ENCODE measurements at places on chromosomes 12 and 14.

DNA sequence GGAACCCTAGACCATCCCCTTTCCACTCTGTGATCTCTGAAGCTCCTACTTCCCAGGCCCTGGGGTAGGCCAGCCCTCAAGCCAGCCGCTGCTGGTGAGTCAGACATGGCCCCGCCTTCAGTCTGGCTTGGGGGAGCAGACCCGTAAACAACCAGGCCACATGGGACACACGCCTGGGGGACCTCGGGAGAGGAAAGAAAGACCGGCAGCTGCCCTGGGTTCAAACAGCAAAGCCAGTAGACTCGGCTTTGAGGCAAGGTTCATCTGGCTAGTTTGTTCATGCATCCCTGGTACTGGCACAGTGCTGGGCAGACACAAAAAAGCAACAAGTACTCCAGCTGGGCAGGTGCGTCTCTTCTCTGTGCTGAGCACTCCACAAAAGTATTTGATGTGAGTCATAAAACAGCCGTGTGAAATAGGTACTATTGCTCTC, 101.9 kb downstream of the SETD3 start:
- DNase-seq: no peak

DNA sequence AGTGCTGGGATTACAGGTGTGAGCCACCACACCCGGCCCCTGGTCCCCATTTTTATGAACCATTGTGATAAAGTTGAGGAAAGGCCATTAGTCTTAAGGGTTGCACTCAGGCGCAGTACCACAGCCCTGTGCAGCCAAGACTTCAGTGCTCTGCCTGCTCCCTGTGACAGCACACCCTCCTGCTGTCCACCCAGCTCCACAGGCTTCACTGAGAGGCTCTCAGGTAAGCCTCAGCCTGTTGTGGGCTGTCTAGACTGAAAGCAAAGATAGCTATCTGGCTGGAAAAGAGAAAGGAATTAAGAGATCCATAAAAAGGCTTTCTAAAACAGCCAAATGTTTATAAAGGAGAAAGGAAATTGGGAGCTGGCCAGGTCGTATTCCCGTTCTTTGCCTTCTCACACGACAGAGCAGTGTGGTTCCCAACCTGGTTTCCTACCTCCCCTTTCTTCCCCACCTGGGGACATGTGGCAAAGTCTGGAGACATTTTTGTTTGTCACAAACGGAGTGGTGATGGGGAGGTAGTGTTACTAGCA, 19.1 kb upstream of the DNM1L start:
- no peak for DNase-seq

DNA sequence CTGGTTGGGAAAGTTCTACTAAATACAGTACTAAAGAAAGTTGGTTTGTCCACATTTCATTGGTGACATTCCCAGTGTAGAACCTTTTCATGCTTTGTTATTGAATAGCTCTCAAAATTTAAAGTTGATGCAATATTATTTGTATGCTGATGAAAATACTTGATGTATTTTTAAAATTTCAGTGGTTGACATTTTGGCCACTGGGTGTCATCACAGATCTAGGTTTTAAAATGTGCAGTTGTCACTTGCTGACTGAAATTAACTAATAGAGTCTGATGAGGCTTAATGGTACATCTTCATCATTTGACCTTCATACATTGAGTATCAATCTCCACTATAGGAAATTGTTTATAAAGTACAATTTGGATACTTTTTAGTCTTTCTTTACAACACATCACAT, 37.1 kb downstream of the CMAS start:
- no peak for DNase-seq

GRCh38 chr14:102608064-102608446, 15.6 kb downstream of the RCOR1 start:
- DNase-seq: no peak

- no peak for DNase-seq
Observed at GRCh38 chr12:5043589-5044419, at the start of gene KCNA5. Gene KCNA5 (plus strand): TSS chr12:5043879. CDS start chr12:5044148, 269 bp downstream.

DNA sequence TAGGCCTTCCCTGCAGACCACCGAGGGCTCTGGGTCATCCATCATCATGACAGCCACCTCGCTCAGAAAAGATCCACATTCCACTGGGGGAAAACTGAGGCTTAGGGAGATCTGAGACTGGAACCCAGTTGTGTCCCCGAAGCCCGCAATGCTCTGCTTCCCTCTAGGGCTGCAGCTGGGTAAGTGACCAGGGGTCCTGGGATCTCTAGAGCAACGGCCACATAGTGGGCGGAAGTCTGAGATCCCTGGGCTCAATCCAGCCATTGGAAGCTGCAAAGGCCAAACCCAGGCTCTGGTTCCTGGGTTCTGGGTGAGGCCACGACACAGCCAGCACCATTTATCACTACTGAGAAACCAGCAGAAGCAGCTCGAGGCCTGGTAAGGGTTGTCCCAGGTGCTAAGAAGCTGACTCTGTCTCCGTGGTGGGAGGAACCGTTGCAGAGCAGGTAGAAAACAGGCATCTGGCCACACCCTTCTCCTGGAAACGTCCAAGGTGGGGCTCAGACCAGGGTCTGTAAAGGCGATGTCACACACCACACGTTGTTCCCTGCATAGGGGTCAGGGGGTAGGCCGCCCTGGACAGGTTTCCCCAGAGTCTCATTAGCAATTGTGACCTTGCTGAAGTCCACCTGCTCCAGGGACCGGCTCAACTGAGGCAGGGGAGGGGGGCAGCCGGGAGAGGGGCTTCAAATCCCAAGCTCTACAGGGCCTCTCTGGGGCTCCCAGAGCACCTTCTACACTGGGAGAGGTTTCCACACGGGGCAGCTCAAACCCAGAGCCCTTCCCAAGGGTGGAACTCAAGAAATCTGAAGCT, 38.6 kb downstream of the BCL11B start:
- DNase-seq: no peak

DNA sequence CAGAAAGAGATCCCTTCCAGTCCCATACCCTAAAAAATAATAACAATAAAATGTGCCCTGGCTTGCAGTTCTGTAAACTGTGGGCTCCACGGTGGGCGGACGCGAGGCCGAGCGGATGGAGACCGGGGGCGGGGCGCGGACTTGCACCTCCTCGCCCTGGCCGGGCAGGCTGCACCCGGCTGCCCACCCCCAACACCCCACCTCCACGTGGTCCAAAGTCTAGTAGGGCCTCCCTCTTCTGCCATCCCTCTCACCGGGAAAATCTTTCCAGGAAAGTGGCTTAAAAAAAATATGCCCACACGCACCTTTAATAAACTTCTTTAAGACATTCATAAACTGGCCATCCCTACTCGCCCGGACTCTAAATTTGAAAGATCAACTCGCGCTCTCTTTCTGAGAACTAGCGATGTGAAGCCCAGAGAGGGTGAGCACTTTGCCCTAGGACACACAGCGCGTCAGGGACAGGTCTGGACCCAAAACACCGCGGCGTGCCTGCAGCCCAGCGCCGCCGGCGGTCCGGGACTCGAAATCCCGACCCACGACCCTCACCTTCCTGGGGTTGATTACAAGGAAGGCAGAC, 1.9 kb upstream of the BCL11B start:
- peak; percentile 72 for DNase-seq

DNA sequence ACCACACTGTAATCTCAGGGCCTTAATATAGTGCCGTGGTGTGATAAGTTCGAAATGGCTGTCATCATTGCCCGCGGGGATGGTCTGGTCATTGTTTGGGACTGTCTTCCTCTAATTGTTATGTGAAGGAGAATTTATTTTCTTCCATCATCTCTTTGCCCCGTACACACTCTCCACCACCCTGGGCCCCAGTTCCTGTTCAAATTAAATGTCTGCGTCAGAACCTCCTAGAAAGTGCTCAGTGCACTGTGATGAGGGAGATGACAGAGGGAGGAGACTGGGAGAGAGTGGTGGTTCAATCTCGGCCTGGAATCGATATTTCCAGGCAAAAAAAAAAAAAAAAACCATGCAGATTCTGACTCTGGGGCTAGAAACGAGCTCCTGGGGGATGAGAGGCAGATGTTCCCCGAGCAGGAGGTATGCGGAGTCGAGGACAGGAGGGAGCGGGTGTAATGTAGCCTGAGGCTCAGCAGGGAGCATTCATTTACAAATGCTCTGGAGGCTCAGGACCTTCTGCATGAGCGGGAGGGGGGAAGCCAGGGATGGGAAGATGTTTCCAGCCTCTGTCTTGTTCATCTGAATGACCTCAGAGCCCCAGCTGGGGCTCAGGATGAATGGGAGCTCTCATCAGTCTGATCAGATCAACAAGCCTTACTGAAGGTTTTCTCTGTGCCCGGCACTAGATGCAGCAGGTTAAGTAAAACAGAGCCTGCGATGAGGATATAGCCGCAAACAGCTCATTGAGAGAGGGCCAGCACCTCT, 219.5 kb downstream of the TBX5 start:
- no peak for DNase-seq

GRCh38 chr12:15963271-15963670, 52.1 kb downstream of the DERA start:
- no peak for DNase-seq

- DNase-seq: no peak
Observed at GRCh38 chr12:57622293-57623245, 10.4 kb downstream of the B4GALNT1 start.

DNA sequence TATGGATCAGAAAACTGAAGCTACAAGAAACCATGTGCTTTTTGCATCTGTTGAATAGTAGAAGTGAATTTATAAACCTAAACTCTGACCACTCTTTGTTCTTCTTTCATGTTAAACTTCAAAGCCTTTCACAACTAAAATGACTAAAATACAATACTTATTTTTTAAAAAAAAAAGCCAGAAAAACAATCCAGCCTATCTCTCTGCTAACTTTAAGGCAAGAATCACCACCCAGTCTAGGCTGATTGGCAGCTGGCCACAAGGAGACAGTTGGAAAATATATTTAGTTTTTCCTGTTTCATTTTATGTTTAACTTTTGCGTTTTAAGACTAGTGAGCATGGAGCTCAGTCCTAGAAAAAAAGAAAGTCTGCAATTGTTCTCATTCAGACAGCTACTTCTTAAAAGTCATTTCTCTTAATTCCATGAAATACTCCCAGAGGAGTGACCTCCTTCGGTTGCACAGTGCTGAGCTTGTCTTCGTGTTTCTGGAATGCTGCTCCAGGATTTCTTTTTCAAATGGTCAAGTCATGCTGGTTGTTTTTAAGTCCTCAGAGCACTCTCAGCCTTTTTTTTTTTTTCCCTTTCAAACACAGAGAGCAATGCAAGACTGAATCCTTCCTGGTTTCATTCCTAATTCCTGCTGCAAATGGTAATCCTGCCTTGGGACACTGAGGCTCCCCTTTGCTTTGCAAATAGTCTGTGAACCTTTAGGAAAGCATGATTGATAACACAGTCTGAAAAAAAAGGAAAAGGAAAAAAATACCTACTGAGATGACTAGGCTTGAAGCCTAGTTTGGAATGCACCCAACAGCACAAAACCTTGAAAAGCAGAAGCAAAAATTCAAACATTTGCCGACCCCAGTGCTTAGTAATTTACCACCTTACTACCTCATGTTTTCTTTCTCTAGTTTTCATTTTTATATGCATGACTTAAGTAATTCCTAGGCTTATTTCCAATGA, 233.3 kb upstream of the DAAM1 start:
- DNase-seq: no peak

DNA sequence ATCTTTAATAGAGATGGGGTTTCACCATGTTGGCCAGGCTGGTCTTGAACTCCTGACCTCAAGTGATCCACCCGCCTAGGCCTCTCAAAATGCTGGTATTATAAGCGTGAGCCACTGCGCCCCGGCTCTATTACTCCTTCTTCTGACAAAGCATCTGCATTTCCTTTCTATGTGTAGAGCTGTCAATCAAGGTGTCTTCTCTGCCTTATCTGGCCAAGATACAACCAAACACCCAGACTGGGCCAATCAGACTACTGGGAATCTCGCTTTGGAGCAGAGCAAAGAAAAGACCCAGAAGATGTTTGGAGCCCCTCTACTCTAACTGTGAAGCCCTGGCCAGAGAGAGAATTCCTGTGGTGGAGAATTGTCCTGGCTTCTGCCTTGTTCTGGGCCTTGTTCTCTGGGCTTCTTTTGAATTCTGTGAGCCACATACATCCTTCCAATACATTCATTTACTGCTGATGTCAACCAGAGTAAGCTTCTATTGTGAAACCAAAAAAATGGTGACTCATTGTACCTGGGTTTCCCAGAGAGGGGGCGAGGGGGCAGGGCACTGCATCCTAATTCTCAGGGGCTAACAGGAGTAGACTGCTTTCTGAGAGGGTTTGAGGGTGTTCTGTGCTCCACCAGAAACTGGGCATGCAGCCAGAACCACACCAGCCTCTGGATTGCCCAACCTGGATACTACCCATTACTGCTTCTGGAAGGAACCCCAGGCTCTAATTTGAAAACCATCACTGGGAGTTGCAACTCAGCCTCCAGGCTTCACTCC, 18.8 kb upstream of the FLVCR2 start:
- peak; percentile 81 for DNase-seq

DNA sequence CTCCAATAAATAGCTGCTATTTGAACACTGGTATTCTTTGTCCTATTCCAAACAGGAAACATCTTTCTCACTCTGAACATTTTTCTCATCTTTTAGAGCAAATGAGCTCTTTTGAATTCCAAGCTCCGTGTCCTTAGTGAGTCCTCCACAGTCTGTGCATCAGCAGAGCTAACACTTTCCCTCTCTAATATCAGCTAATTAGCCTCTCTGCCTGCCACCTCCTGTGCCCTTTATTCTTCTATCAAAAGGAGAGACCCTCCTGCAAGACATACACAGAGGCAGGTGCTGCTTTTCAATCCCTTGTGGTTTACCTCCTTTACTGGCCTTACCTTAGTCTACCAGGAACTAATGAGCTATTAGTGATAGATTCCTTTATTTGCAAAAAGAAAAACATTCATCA, 178.5 kb downstream of the SLC35F4 start:
- DNase-seq: no peak

DNA sequence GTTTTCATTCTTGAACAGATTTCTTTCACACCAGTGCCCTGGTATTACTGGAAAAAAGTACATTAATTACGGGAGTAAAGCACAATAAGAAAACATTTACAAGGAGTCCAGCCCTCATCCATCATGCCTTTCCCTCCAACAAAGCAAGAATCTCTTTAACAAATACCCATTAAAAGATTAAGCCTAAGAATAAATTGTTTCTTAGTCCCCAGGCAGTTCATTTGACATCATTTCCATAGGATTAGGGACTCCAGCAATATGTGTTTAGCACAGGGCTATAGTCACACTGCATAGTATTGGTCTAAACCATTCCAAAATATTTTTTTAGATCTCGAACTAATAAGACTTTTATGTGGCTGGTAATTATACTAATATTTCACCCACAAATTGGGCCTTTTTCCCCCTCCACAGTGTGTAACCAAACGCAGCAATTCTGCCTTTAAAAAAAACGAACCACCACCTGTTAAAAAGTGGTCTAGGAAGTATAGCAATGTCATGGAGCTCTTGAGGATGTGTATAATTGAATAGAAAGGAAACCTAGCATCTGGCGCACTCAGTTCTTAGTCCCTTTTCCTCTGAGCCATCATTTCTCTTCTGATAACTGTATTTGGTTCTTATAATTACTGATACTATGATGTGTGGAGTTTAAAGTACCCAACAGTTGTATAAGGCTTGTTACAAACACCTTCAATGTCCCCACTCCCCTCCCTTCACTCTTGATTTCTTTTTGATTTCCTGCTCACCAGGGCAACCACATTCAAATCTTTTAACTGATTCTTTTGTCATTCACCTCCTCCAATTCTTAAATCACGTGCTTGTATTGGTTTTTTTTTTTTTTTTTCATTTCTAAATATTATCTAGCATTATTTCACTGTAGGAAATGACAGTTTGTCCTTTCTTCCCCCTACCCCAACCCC, 138.7 kb downstream of the ETV6 start:
- no peak for DNase-seq

- peak; percentile 59 for DNase-seq
Observed at GRCh38 chr12:47838286-47838931, 18.7 kb upstream of the HDAC7 start.

All from stimulated activated CD8-positive, alpha-beta memory T cell treated with anti-CD3 and anti-CD28 coated beads, Interleukin-4, amount 100 ng/mL, for 48 hours (primary cell).